NCI-H2171 treated with DMSO at 0.1 percent for 48 hours (cell line): ENCODE measurements at places on chromosomes 4 and X.

- DNase-seq, result no peak
These were observed 83.6 kb upstream of the TTC29 start for GRCh38 chr4:147029296-147029695.

GRCh38 chrX:133983974-133984845 is 1.2 kb downstream of the GPC3 start:
- no peak for DNase-seq

GRCh38 chr4:124851741-124852140 is 139.2 kb upstream of the ANKRD50 start:
- DNase-seq, result no peak

- no peak for DNase-seq
These were observed 95.7 kb downstream of the DCLK2 start for GRCh38 chr4:150173982-150174398.

DNA sequence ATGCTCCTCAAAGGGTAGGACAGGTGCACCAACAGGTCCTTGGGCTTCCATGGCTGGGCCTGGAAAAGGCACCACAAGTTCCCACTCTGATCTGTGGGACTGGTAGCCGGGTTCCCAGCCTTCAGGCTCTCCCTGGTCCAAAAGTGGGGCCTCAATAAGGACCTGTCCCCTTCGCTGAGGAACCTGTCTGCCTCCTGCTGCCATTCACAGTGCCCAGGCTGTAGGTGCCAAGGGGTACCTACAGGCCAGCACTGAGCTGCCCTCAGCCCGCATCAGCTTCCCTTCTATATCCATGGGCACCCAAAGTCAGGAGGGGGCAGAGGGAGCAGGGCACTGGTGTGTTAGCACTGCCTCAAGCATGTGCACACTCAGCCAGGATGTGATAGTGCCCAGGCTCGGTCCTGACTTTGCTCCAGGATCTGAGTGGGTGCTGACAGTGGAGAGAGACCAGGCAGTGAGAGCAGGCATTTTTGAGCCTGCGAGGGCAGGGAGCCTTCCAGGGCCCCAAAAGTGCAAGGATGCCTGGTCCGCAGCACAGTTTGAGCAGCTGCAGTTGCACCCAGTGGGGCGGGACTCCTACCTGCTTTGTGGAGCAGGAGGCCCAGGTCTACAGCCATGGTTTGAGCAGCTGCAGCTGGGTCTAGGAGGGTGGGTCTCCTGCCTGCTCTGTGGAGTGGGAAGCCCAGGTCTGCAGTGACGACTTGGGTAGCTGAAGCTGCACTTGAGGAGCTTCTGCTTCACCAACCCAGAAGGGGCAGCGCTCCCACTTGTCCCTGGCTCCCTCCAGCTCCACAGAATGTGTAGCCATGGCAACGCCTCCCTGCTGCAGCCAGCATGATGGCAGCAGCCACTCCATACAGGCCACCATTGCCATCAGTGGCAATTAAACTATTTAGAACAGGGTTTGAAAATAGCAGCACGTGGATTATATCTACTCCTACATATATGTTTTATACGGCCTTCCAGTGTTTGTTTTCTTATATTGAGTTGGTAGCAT is 376.4 kb downstream of the KCTD8 start:
- DNase-seq, result no peak

- DNase-seq, result no peak
These were observed 201.0 kb downstream of the CAMK2D start for GRCh38 chr4:113560579-113560978.
